ENCODE measurements at places on chromosomes 7 and 10.

GRCh38 chr7:155693826-155694225 is 49.4 kb downstream of the RBM33 start:
- DNase-seq = no peak

- peak; percentile 16 for DNase-seq
Measured at GRCh38 chr7:50088463-50089129, 4.5 kb downstream of the ZPBP start.

GRCh38 chr7:120742372-120742771 is 115.6 kb downstream of the TSPAN12 start:
- peak; percentile 4 for DNase-seq

DNA sequence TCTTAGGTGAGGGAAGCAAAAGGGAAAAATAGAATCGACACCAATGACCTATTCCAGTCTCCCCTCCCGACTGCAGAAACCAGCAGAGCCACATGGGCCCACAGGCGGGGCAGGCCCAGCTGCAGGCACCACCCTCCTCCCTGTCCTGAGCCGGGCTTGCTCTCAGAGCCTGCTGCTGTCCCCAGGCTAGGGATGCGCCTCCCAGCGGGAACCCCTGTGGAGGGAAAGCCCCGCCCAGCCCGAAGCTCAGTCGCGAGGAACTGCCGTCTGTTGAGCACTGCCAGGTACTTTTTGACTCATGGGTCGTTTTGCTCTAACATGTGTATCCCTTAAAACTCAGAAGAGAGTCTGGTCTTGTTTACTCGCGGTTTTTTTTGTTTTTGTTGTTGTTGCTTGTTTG is 124.5 kb upstream of the RET start:
- DNase-seq = peak; percentile 41

All from epithelial cell of esophagus (primary cell).